Astrocyte of the cerebellum (primary cell): ENCODE measurements at places on chromosomes 16 and 17.

GRCh38 chr17:63190821-63191370 is 224.9 kb downstream of the TANC2 start:
- no peak for DNase-seq

GRCh38 chr17:61984821-61985220 is 57.0 kb upstream of the INTS2 start:
- DNase-seq = no peak

DNA sequence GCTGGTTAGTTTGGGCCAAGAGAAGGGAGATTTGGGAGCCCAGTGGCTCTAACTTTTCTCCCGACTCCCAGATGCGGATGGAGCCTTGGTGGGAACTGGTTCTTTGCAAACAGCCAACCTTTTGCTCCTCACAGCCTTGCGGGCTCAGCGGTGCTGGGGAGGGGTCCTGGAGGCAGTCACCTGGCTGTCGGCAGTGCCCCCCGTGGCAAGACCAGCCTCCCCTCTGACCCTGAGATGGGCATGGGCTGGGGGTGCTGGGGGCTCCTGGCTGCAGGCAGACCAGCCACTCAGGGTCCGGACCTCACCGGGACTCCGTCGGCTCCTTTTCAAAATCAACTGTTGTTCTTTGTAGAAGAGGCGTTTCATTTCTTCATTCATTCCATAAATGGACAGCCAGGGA is 21.7 kb upstream of the GSE1 start:
- DNase-seq = no peak

- DNase-seq = no peak
Measured at GRCh38 chr16:89444151-89444723, 46.1 kb downstream of the ANKRD11 start.

GRCh38 chr17:72175263-72175662 is 54.4 kb downstream of the SOX9 start:
- no peak for DNase-seq

DNA sequence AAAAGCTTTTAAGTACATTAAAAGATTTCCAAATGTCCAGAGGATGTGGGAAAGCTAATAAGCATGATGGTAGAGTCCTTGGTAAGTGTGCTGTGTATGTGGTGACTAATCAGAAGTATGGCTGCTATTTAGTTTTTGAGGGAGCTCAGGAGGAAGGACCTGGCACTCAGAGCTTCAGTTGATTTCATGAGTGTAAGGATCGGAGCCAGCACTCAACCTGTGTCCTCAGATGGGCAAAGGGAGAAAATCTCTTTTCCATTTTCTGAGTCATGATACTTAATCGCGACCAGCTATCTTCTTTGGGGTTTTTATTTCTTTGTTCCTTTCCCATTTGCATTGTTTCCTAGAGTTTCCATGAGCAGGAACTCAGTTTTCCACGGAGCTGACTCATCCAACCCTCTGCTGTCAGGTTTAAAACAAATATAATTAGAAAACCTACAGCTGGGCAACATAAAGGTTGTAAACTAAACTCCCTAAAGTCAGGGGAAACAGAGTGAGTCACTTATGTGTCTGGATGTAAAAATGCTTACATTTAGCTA is 125.4 kb downstream of the MAP2K6 start:
- DNase-seq = peak; percentile 80

DNA sequence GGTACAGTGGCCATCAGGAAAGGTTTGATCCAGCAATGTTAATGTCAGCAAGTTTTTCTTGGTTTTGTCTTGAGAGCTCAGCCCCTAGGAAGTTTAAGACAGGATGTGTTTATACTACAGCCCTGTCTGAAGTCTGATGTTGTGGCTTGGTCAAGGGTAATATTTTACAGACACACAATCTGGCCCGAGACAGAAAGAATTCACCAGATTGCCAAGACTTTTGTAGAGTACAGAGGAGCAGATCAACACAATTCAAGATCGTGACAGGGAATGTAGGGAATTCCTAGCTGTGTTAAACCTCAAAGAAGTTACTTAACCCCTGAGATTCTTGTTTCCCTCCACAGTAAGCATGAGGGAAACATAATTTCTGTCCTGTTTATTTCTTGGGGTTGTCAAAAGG is 63.1 kb downstream of the SHISA9 start:
- peak; percentile 8 for DNase-seq

DNA sequence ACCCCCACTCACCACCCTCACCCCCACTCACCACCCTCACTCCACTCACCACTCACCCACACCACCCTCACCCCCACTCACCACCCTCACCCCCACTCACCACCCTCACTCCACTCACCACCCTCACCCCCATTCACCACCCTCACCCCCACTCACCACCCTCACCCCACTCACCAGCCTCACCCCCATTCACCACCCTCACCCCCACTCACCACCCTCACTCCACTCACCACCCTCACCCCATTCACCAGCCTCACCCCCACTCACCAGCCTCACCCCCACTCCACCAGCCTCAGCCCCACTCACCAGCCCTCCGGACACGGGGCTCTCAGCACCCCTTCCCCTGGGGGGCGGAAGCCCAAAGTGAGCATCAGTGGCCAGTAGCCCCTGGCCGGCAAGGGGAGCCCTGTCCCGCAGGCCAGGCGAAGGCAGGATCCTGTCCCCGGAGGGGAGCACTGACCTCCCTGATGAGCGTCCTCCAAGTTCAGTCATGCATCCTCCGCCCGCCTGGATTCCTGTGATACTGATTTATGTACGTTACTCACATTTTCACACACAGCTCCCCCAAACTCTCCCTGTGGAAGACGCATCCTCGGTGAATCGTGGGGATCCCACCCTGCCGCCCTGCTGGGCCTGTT is 18.0 kb upstream of the C1QTNF8 start:
- DNase-seq = no peak

DNA sequence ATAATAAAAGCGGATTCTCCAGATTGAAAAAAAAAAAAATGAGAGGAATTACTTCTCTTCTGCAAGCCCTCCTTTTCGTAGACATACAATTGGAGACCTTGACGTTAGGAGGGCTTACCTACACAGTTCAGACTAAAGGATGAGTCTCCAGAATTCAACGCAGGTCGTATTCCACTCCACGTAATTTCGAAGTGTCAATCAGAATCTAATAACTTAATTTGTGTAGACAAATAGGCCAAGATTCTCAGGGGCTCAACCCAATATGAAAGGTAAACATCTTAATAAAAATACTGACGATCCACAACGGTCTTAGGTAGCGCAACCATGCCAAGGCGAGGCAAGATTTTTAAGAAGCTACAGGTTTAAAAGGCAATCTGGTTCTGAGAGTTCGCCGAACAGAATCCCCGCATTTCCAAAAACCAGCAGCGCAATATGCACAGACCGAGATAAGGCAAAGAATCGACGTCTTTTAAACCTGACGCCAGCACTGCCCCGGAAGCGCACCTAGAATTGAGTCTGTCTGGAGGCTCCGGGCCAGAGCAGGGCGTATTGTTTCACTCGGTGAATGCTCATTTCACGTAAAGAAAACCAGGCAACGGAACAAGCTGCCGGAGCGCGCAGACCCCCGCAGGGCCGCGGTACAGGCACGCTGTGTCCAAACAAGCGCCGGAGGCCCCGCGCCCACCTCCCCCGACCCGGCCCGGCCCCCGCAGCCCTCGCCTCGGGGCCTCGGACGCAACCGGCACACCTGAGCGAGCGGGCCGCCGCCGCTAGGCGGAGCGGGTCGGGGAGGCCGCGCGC is 623 bp downstream of the MBTPS1 start:
- DNase-seq = no peak

GRCh38 chr17:45431531-45432404 is 902 bp downstream of the ARHGAP27 start:
- no peak for DNase-seq

DNA sequence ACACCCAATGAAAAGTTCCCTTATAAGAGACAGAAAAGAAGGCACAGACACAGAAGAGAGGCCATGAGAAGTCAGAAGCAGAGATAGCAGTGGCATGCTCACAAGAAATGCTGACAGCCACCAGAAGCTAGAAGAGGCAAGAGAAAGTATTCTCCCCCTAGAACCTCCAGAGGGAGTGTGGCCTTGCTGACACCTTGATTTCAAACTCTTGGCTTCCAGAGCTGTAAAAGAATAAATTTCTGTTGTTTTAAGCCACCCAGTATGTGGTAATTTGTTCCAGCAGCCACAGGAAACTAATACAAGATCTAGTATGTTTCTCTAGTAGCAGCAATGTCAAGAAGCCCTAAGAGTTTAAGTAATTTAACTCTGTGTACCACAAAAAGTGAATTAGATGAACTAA is 87.2 kb upstream of the NOG start:
- no peak for DNase-seq

- no peak for DNase-seq
Measured at GRCh38 chr17:14033166-14033565, 36.1 kb upstream of the COX10 start.

- DNase-seq = no peak
Measured at GRCh38 chr17:39400547-39401411, 647 bp downstream of the FBXL20 start.

GRCh38 chr17:42340691-42341127 is 47.5 kb downstream of the STAT3 start:
- no peak for DNase-seq

GRCh38 chr17:56290101-56290801 is 137.0 kb downstream of the ANKFN1 start:
- DNase-seq = no peak

DNA sequence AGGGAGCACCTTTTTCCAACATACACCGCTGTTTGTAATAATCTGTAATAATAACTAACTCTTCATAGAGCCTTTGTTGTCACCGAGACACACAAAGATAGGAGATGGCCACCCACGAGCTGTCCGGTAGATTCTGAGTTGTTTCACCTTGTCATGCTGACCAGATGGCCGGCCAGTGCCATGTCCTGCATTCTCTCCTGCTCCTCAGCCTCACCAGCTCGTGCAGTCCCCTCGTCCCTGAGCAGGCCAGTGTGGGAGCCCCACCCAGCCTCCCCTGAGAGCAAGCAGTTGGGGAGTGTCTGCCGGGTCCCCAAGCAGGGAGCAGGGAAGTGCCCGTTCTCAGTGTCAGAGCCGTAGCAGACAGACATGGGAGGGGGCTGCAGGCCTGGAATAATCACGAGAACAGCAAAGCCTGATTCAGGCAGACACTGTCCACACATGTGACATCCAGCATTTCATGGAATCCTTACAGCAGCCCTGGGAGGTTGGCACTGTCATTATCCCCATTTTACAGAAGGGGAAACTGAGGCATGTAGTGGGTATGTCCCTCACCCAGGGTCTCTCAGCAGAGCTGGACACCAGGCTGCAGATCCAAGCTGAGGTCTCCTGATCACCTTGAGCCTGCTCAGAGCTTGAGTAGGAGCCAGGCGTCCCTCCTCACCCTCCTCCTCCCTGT is 178.5 kb upstream of the CIBAR2 start:
- DNase-seq = no peak

GRCh38 chr17:73291260-73291801 is 20.5 kb downstream of the CDC42EP4 start:
- peak; percentile 88 for DNase-seq

DNA sequence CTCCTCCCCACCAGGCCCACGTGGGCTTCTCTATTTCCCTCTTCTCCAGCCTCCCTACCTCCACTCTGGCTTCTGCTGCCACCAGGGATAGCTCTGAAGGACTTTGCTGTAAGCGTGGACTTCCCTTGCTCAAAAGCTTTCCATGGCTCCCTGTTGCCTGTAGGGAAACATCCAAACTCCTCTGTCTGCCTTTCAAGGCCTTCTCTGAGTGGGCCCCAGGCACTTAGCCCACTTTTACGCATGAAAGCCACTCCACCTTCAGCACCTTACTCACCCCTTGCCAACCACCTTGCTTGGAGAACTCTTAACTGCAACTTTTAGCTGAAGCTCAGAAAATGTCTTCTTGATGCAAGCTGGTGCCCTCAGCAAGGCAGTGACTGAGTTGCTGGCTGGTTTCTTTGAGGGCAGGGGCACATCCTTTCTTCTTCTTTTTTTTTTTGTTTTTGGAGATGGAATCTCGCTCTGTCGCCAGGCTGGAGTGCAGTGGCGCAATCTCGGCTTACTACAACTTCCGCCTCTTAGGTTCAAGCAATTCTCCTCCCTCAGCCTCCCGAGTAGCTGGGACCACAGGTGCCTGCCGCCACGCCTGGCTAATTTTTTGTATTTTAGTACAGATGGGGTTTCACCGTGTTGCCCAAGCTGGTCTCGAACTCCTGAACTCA is 52.0 kb upstream of the DLX4 start:
- no peak for DNase-seq

DNA sequence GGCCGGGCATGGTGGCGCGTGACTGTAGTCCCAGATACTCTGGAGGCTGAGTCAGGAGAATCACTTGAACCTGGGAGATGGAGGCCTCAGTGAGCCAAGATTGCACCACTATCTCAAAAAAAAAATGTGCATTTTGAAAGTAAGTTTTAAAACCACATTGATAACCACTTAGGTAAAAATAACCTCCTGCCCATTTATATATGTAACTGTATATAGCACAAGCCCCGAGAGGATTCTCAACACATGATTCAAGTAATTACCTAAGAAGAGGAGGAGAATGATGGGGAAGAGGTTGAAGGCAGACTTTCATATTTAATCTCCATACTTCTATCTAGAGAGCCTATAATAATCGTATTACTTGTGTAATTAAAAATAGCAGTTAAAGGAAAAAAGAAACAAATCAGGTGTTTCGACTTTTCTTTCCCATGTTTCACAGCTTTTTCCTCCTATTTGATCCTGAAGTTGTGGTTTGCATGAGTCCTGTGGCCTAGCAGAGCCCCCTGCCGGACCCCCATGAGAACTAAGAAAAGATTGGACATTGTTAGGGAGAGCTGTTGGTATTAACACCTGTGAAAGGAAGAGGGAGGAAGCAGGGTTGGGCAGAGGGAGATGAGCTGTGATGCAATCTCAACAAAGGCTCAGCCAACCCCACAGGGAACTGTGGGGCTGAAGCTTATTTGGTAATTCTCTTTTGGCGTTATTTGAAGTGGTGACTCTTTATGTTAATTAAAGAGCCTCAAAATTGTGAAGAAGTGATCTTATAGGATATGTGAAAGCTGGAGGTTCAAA is 22.1 kb downstream of the PMFBP1 start:
- DNase-seq = no peak

DNA sequence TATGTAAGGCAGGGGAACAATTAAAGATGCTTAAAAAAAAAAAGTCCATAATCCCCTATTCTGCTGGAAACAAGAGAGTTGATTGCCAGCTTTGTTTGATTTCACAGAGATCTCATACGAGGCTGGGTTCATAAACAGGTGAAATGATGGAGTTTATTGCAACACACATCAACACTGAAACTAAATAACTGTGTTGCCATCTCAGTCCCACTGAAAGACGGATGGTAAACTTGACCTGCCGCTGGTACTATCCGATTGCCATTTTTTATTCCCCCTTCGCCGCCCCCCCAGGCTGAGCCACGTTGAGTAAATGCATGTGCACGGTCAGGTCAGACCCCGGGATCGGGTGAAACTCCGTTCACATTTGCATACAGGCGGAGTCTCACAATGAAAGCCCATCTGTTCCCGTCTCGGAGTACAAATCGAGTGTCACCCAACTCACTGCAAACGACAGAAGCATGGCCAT is 119.2 kb downstream of the SKAP1 start:
- DNase-seq = no peak

- DNase-seq = peak; percentile 81
Measured at GRCh38 chr17:5769593-5770354, 185.5 kb upstream of the NLRP1 start.

GRCh38 chr17:80082403-80083135 is 18.8 kb upstream of the GAA start:
- DNase-seq = peak; percentile 64
